ENCODE measurements at places on chromosomes 1 and 21. TPM values are rescaled to one million over a fixed set of nuclear protein-coding genes. Genes with fewer than 3 reads are reported as not detected.

DNA sequence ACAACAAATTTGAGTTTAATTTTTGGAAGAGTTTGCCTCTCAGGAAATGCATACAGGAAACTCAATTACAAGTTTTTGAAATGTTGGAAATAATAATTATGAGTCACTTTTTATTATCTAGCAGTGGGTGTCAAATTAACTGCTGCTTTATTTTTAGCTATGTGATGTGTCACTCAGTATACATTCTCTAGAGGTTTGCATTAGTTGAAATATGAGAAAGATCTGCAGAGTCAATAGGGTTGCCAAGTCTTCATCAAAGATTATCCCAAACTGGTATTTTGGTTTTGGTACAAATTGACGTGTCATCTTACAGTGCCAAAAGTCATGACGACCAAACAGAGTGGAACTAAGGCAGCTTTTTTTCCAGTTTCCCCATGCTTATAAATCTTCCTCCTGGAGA lies 54.3 kb upstream of the DIPK1A start:
- ATAC-seq, result no peak

DNA sequence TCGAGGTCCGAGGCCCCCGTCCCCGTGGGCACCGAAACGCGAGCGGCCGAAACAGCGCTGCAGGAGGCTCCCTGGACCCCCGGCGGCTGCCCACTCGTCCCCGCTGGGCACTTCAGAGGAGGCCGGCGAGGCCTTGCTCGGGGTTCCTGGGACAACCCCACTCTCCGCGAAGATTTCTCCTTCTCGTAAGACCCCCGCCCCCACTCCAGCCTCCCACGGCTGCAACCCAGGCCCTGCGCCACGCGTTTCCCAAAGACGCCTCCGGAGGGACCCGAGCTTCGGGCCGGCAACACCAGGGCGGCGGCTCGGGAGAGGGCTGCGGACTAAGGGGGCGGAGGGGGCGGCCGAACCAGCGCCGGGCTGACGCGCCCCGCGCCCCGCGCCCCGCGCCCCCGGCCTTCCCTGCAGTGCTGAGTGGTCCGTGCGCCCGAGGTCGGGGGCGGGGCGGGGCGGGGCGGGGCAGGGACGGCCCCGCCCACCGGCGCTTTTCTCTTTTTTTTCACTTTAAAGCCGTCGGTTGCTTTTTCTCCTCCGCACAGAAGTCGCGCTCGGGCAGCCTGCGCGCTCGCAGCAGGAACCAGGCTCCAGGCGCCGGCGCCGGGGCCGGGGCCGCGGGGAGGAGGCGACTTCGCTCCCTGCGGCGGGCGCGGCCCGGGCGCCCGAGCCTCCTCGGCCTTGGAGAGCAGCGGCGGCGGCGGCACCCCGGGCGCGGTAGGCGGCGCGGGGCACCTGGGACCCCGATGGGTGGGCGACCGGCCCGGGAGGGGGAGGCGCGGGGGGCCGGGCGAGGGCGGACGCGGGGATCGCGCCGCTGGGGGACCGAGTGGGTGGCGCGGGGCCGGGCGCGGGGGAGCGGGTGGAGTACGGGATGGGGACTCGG lies at the start of gene SPSB1:
Gene SPSB1, plus strand, starts transcription at position 534 of the 880 bp plus-strand sequence. CDS start 62,998 bp downstream, outside the sequence.
- ATAC-seq, result peak; percentile 38

DNA sequence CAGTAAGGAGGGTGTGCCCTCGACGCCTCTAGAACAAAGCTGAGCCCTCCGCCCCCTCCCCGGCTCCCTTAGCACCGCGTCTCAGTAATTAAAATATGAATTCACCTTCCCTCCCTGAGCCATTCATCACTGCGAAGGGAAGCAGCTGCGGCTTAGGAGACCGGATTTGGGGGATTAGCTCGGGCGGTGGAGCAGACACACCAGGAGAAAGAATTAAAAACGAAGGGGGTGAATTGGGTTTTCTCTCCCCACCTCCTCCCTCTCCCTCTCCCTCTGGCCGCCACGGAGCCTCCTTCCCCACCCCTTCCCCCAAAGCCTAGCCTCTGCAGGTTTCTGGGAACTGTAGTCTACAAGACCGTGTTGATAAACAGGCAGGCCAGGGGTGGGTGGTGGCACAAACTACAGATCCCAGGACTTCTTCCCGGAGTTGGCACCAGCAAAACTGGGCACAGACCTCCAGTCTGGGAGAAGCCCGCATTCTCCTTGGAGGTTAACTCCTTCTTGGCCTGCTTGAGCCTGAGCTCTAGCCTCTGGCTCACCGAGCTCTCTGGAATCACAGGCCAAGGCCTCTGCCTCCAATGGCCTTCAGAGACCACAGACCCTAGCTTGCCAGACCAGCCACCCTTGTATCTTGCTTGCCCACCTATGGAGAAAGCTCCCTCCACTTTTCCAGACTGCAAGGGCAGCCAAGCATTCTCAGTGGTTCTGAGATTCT lies 10.8 kb downstream of the BLACAT1 start:
- peak; percentile 21 for ATAC-seq

DNA sequence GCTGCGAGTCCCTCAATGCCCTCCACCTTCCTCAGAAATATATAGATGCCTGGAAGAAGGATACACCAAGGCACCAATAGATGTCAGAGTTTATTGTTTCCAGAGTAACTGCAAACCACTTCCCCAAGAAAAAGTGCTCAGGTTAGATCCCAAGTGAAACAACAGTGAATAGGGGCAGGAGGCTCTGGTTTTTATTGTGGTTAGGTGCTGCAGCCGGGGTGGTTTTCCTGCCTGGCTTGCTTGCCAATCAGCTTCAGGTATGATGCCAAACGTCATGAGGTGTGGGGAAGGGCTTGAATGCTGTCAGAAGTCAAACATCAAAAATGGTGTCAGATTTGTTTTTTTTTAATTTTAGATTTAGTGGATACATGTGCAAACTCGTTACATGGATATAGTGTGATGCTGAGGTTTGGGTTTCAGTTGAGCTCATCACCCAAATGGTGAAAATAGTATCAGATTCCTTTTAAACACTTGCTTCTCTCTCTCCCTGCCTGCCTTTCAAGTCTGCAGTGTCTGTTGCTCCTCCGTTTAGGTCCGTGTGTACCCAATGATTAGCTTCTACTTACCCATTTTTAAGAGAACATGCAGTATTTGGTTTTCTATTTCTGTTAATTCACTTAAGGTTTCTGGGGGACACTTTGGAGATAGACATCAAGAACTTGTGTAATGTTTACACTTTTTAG lies 1317.0 kb downstream of the MRPL39 start:
- ATAC-seq, result no peak

DNA sequence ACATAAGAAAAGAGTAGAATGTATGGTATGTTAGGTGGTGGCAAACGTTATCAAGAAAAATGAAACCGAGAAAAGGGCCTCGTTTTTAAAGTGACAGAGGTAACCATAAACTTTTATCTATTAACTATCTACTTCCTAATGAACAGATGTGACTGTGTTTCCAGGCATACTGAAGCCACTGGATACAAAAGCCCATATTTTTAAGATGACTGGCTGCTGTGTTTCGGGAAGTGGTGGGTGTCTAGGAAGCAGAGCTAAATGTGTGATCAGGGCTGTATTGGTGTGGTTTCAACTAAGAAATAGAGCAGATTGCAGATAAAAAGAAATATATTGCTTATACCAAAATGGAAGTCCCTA lies 71.8 kb downstream of the CHRM3 start:
- ATAC-seq, result no peak

DNA sequence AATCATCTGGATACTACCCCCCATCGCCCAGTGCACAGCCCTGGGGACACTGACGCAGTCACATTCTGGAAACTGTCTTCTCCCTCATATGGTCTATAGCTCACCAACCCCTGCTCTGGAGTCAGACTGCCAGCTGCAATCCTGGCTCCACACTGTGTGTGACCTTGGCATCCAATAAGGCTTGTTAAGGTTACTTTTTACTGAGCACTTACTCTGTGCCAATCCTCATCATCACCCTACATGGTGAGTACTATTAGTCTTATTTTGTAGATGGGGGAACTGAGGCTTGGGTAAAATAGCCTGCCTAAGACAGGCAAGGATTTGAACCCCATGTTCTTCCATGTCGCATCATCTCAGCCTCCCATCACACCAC lies 34.9 kb downstream of the AHDC1 start:
- no peak for ATAC-seq

DNA sequence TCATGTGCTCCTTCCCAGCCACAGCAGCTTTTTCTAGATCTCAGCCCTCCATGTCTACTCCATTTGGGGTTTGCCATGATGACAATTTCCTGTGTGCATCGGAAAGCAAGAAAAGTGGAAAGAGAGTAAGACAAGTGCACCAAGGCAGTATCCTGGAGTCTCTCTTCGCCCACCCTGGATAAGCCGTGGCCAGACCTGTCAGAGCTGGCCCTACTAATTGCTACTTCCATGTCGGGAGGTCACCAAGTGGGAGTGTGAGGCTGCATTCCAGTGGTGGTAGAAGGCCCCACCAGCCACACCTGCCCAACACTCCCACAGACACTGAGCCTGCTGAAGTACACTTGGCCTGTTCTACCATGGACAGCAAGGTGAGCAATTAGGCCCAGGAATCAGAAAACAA lies 14.0 kb upstream of the LORICRIN start:
- no peak for ATAC-seq

DNA sequence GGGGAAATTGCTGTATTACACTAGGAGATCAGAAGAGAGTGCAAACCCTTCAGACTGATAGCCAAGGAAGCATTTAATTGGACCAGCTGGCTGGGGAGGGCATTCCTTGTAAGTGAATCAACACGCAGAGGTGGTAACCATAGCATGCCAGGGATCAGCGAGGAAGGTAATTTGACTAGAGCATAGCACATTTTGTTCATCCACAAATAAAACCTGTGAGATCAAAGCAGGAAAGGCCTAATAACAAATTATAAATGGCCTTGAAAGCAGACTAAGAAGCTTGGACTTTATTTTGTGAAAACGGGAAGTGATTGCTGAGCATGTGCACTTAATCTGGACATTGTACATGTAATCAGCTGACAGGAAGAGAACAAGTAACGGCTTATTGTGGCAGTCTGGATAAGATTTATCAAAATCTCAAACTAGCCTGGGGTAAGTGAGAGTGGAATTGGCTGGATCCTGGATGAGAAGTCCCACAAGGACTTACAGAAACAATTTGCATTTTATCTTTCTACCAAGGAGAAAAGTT lies 11.7 kb upstream of the CD55 start:
- no peak for ATAC-seq

GRCh38 chr1:23701996-23702395 lies 10.4 kb downstream of the RPL11 start:
- ATAC-seq, result no peak

Gene WLS
- total RNA-seq, result 94.4 TPM

Gene KCNN3
- 1.3 TPM for total RNA-seq

Gene POU3F1
- 3.8 TPM for total RNA-seq
